ENCODE measurements at places on chromosomes 7 and 10.

DNA sequence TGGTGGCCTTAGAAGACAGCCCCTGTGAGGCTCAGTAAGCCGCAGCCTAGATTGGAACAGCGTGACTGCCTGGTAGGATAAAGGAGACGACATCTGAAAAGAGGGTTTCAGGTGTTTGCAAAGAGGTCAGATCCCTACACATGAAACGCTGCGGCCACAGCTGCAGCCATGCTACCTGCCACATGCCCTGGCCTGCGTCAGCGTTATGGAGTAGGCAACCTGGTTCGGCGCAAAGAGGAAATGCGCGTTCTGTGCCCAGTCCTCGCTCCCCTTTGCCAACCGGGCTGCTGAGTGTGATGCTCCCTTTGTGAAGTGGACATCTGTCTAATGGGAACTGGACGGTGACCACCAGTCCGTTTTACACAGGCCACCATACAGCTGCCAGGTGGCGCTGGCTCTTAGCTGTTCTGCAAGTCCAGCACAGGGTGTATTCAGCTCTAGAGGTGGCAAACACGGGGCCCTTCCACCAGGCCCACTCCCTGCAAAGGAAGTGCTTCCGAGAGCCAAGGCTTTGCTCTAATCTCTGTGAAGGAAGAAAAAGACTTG is 160.3 kb downstream of the CELF2 start:
- no peaks in the 10 kb centered on the region for H3K36me3 ChIP-seq
- H3K27ac ChIP-seq, result no peak overlapping the region
- H3K27me3 ChIP-seq, result no peaks in the 10 kb centered on the region
- DNase-seq, result no peak
- no peaks in the 10 kb centered on the region for H3K4me1 ChIP-seq

GRCh38 chr7:7668706-7669105 is 28.2 kb downstream of the UMAD1 start:
- H3K4me1 ChIP-seq, result no peaks in the 10 kb centered on the region
- no peak for DNase-seq
- H3K36me3 ChIP-seq, result no peaks in the 10 kb centered on the region
- H3K27me3 ChIP-seq, result no peaks in the 10 kb centered on the region

- H3K4me3 ChIP-seq, result peak overlapping the region; percentile 56
- no peak for DNase-seq
- peaks cover 4% of the 10 kb centered on the region for H3K4me1 ChIP-seq
- peaks cover 7% of the 10 kb centered on the region for H3K27me3 ChIP-seq
- H3K27ac ChIP-seq, result no peak overlapping the region
Measured at GRCh38 chr10:13383399-13383761, 35.3 kb upstream of the SEPHS1 start.

DNA sequence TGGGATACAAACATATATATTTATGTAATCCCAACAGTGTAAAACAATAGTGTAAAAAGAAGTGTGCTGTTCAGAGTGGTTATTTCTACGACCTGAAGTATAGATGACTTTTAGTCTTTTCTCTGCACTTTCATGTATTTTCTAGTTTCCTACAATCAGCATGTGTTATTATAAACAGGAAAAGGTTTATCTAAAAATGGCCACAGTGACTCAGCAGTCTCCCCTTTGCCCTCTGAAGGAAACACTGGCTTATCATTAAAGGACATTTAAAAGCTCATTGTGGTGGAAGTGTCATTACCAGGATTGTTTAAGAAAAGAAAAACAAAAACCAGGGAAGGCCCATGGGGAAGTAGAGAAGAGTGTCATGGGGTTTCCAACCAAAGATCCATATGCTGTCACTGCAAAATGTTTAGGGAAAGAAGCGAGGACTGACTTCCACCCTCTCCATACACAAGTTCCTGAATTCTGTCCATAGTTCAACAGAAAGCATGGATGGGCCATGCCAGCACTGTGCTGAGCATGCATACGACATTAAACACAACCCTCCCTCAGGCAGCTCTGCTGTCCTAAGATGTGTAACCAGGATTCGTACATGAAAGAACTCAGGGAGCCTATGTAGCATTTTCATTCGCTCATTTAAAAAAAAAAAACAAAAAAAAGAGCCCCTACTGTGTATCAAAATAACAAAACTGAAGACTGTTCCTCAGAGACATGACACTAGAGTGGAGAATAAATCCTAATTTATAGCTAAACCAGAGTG is 10.2 kb downstream of the CYREN start:
- H3K4me3 ChIP-seq, result no peak overlapping the region
- no peak for DNase-seq
- H3K4me1 ChIP-seq, result 0 out of 2 replicates have a peak, but pooled peaks cover 2% of the 10 kb centered on the region
- H3K36me3 ChIP-seq, result peaks cover 9% of the 10 kb centered on the region

GRCh38 chr10:3911713-3912442 is 126.9 kb upstream of the KLF6 start:
- H3K27ac ChIP-seq, result no peak overlapping the region
- H3K4me3 ChIP-seq, result no peak overlapping the region
- no peaks in the 10 kb centered on the region for H3K27me3 ChIP-seq
- DNase-seq, result no peak

- no peak overlapping the region for H3K4me3 ChIP-seq
- H3K27ac ChIP-seq, result no peak overlapping the region
- DNase-seq, result no peak
- no peaks in the 10 kb centered on the region for H3K27me3 ChIP-seq
- peaks cover 2% of the 10 kb centered on the region for H3K4me1 ChIP-seq
- H3K36me3 ChIP-seq, result no peaks in the 10 kb centered on the region
Measured at GRCh38 chr10:34757933-34758332, 57.2 kb downstream of the PARD3 start.

- no peaks in the 10 kb centered on the region for H3K27me3 ChIP-seq
- no peak overlapping the region for H3K4me3 ChIP-seq
- H3K36me3 ChIP-seq, result no peaks in the 10 kb centered on the region
- H3K4me1 ChIP-seq, result no peaks in the 10 kb centered on the region
- H3K27ac ChIP-seq, result no peak overlapping the region
Measured at GRCh38 chr7:20229646-20230500, 12.7 kb upstream of the MACC1 start.

- no peaks in the 10 kb centered on the region for H3K4me1 ChIP-seq
- H3K27me3 ChIP-seq, result no peaks in the 10 kb centered on the region
- no peaks in the 10 kb centered on the region for H3K36me3 ChIP-seq
- no peak overlapping the region for H3K4me3 ChIP-seq
- DNase-seq, result no peak
Measured at GRCh38 chr7:18013936-18014335, 13.7 kb downstream of the PRPS1L1 start.

GRCh38 chr7:23712368-23713284 is 2.6 kb downstream of the STK31 start:
- no peaks in the 10 kb centered on the region for H3K36me3 ChIP-seq
- H3K4me3 ChIP-seq, result no peak overlapping the region
- H3K4me1 ChIP-seq, result no peaks in the 10 kb centered on the region

- H3K36me3 ChIP-seq, result peaks cover 10% of the 10 kb centered on the region
- no peaks in the 10 kb centered on the region for H3K4me1 ChIP-seq
- H3K27ac ChIP-seq, result no peak overlapping the region
- no peak for DNase-seq
- no peaks in the 10 kb centered on the region for H3K27me3 ChIP-seq
Measured at GRCh38 chr7:98998821-98999725, 120.7 kb downstream of the TRRAP start.

DNA sequence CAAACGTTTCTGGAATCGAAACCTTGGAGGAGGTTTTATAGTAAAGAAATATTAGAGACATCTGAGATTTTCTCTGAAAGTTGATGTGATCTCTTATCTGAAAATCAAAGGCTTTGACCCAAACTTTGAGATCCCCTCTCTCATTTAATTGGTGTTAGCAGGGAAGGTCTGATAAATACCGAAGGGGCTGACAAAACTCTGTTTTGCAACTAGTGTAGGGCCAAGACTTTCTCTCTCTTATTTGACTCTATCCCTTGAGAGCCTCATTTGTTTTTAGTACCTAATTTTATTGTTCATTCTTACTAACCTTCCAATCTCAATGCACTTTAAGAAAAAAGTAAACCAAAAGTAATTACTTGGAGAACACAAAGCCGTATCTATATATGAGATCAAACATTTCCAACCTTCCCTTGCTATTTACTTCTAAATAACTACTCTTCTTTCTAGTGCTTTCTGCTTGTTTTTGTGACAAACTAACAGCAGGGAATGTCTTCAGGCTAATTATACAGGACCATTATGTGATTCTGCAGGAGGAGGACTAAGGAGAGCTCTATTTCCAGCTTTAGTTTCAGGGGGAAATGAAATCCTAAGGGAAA is 33.4 kb upstream of the NPVF start:
- H3K27me3 ChIP-seq, result no peaks in the 10 kb centered on the region
- H3K27ac ChIP-seq, result no peak overlapping the region
- H3K4me3 ChIP-seq, result no peak overlapping the region
- H3K36me3 ChIP-seq, result no peaks in the 10 kb centered on the region

DNA sequence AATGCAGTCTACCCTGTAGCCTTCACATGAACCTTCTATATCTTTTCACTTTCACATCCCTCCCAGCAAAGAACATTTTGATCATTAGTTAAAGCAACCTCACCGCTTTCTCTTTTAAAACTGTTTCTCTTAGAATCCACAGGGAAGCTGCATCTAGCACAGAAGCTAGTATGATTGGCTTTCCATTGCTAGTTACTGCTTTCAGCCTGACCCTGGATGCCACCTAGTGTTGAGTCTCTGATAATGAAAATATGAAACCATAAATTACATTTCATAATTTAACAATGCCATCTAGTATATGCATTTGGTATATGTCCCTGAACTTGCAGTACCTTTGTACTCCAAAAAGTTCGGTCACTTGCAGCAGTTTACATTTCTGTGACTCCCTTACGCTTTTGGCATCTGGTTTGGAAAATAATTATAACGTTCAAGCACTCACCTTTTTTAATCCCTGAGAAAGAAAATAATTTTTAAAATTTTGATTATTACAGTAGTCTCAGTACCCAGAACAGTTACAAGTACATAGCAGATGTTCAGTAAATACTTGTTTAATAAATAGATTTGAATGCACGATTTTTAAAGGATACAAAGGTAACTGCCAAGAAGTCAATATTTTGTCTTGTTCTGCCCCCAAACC is 22.7 kb downstream of the CISD1 start:
- H3K27ac ChIP-seq, result no peak overlapping the region
- H3K4me1 ChIP-seq, result no peaks in the 10 kb centered on the region

DNA sequence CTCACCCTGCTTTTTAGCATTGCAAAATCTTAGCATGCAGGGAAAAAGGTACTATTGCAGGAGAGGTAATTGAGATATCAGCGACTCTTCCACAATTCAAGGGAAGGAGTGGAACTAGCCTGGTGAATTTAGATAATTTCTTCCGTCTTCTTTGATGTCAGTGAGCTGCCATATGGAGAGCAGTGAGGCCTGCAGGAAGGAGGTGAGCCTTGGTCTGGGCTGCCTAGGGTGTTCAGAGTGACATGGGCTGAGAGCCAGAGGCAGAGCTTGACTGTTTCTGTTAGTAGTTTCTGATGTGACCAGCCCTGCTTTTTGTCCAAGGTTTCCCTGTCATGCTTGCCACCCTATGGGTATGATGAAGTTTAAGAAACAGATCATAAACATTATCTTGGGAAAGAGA is 28.6 kb downstream of the KAT6B start:
- H3K27me3 ChIP-seq, result no peaks in the 10 kb centered on the region
- H3K36me3 ChIP-seq, result no peaks in the 10 kb centered on the region
- H3K4me3 ChIP-seq, result no peak overlapping the region
- H3K4me1 ChIP-seq, result no peaks in the 10 kb centered on the region
- DNase-seq, result no peak

DNA sequence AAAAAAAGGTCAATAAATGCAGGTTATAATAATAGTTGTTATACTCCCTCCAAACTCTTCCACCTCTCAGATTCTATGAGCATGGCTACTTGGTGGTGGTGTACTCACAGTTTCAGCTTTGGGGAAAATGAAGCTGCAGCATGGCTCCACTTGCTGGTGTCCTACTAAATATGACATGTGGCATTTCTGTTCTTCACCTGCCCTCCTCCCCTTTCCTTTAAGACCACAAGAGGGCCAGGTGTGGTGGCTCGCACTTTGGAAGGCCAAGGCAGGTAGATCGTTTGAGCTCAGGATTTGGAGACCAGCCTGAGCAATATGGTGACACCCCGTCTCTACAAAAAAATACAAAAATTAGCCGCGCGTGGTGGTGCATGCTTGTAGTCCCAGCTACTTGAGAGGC is 101.1 kb downstream of the SLC37A3 start:
- no peaks in the 10 kb centered on the region for H3K4me1 ChIP-seq
- H3K27ac ChIP-seq, result no peak overlapping the region
- no peaks in the 10 kb centered on the region for H3K27me3 ChIP-seq
- no peaks in the 10 kb centered on the region for H3K36me3 ChIP-seq
- no peak overlapping the region for H3K4me3 ChIP-seq

DNA sequence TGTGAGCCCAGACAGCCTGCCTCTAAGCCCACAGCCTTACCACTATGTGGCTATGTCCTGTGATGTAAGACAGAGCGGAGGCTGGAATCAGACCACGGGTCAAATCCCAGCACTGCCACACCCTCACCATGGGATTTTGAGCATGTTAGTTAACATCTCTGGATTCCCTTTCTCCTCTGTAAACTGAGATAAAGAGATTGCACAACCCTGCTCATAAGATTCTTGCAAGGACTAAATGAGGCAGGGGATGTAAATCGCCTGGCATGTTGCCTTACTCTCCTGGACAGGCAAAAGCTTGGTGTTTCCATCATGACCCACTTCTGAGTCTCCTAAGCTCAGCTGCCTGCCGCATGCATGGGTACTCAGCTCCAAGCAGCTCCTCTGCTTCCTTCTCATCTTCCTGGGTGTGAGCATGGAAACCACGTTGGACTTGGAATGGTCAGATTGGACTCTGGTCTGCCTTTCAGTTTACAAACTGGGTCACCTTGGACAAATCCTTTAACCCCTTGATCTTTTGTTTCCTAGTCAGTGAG is 41.3 kb upstream of the MTURN start:
- no peak overlapping the region for H3K4me3 ChIP-seq
- no peak for DNase-seq
- H3K27ac ChIP-seq, result no peak overlapping the region
- H3K36me3 ChIP-seq, result no peaks in the 10 kb centered on the region
- H3K4me1 ChIP-seq, result peaks cover 3% of the 10 kb centered on the region
- no peaks in the 10 kb centered on the region for H3K27me3 ChIP-seq

GRCh38 chr10:87503886-87504285 is 807 bp upstream of the MINPP1 start:
- H3K27ac ChIP-seq, result no peak overlapping the region
- H3K4me3 ChIP-seq, result peak overlapping the region; percentile 91
- H3K27me3 ChIP-seq, result no peaks in the 10 kb centered on the region
- no peaks in the 10 kb centered on the region for H3K4me1 ChIP-seq
- H3K36me3 ChIP-seq, result peaks cover 2% of the 10 kb centered on the region
- no peak for DNase-seq

All from H1 (cell line).